ENCODE measurements at places on chromosomes 11 and 22.

- no peak for DNase-seq
Measured at GRCh38 chr11:116221351-116221750, 551.4 kb downstream of the BUD13 start.

DNA sequence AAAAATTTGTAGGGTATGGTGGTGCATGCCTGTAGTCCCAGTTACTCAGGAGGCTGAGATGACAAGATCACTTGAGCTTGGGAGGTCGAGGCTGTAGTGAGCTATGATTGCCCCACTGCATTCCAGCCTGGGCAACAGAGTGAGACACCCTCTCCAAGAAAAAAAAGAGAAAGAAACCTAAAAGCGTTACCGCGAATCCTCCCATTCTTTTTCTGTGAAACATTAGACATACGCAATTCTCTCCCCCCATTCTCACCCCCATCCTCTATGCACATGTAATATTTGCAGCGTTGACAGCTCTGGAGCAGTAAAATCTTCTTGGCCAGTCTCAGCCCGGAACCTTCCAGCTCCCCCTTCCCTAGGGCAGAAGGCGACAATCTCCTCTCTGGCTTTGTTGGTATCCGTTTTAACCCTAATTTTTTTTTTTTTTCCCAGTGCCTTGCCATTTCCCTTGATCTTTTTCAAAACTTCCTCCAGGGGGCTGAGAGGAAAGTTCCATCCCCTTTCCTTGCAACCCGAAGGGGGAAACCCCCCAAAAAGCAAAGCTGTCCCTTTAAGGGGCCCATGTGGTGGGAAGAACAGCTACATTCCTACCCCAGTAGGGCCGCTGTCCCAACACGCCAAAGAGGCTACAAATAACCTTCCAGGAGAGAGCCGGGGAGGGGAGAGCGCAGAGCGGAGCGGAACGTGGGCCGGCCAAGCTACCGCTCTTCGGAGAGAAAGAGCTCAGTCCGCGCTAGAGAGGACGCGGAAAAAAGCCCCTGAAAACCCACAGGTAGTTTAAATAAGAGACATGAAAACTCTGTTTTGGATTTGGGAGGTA is 1.9 kb downstream of the LRP4 start:
- peak; percentile 70 for DNase-seq

GRCh38 chr11:112163875-112164685 is at the start of gene IL18:
Gene IL18 (minus strand): TSS chr11:112164094. CDS start chr11:112155053, 9,041 bp downstream.
- DNase-seq, result peak; percentile 32

DNA sequence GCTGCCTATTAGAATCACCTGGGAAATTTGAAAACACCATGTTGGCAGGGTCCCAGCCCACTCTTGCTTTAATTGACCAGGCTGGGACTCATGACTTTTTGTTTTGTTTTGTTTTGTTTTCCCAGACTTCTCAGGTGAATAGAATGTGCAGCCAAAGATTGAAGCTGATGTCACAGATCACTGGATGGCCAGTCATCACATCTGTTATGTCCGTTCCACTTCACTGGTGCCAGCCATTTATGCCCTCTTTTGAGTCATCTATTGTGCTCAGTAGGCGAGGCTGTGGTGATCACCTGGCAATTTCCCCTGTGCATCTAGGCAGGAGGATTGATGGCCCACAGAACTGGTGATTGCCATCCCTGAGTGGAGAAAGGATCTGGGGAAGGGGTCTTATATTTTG is 297.3 kb downstream of the INSC start:
- no peak for DNase-seq

DNA sequence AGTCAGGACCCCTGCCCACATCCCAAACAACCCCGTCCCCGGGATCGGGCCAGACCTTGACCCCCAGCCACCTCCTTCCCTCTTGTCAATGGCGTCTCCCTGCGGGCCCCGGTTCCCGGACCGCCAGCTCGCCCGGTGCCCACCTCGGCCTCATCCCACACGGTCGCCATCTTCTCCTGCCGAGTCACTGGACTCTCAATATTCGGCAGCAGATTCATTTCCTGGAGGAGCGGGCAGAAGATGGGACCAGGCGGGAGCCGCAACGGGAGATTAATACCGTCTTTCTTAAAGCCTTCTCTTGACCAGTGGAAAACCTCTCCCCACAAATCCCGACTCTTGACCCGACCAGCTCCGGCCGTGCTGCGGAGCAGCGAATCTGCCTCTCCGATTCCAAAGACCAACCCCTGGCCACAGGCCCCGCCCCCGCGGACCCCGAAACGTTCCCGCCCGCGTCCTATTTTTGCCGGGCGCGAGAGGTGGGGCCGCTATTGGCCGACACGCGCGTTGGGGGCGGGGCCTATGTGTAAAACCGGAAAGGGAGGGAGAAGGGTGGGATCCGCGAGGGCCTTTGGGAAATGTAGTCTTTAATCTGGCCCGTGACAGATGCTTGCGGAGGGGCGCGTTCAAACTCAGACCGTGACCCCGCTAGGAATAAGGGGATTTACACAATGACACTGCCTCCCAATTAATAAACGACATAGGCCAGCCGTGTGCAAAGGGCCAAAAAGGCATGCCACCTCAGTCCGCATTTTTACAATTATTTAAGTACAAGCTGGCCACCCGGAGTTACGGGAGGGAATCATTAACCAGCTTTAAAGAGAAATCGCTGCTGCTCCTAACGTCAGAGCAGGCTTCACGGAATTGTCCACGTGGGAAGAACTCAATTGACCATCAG is at the start of gene PSMC3:
Gene PSMC3, minus strand, starts transcription at position 378 of the 895 bp plus-strand sequence. Its CDS starts 160 bp downstream, at position 218.
- DNase-seq, result peak; percentile 99

GRCh38 chr11:34065505-34066203 is 14.1 kb downstream of the CAPRIN1 start:
- no peak for DNase-seq

DNA sequence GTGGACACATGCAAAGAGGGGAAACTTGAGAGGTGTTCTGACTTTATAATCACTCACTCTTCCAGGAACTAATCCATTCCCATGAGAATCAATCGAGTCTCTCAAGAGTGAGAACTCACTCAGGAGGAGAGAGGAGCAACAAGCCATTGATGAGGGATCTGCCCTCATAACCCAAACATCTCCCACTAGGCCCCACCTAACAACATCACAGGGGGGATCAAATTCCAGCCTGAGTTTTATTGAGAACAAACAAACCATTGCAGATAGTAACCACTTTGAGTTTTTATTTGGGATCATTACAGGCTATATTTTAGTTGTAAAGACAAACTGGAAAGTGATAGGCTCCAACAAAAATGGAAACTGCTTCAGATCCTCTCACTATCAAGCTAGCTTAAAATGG is 328.8 kb upstream of the CTSC start:
- no peak for DNase-seq

DNA sequence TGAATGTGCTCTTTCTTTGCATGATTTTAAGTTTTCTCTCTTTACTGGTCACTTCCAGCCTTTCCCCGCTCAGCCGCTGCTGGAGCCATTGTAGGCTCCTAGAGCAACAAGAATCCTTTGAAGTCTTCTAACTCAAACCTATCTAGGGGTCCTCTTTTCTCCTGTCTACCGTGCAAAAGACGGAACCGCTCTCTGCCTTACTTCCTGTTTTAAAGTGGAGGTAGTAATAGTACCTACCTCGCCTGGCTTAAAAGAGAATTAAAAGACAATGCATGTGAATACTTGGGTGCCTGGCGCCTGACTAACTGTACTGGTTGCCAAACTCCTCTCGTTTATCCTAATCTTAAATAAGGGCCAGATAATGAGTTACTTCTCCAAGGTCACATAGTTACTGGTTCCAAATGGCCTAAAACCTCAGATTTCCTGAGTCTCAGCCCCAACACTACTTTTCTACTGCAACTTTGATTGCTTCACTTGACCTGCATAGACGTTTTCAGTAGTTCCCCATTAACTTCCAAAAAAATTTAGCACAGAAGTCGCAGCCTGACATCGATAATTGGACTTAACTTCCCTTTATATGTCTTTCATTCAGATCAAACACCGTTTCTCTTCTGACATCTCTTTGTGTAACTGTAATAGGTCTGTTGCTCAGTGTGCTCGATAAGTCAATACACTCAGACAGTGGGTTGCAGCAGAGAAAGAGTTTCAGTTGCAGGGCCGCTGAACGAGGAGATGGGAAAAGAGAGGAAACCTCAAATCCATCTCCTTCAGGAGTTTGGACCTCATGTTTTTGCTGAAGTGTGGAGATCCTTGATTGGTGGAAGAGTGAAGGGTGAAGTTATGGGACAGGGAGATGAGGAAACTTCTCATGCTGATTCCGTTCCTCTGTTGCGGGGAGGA is 891 bp downstream of the SAMM50 start:
- DNase-seq, result no peak

DNA sequence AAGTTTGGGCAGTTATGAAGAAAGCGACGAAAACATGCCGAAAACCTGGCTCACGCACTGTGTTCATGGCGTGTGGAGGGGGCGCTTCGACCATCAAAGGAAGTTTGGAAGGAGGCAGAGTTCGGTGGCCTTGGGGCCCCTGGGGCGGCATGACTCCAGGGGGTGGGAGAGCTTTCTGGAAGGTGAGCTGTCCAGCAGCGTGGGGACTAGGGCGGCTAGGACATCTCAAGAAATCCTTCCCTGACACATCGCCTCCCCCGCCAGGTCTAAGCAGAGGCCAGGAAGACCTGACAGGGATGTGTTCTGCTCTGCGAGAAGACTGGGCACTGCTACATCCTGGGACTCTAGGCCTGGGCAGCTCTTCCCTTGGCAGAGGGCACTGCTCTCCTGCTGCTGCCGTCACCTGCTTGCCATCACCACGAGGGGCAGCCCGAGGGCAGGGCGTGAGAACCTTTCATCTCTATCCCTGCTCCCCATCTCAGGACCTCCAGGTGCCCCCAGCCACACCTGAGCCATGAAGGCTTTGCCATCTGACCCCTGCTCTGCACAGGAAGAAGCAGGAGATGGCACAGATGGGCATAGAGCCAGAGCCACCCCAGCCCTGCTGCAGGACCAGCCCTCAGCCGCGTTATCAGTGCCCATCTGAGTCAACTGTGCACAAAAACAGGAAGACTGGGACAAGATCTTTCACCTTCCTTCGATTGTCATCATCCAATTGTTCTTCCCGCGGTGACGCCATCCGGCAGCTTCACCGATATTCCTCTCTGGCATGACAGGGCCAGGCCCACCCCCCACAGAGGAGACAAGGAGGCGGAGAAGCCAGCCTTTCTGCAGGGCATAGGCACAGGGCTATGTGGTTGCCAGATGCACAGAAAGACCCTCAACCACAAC is 12.7 kb downstream of the LINC01488 start:
- DNase-seq, result peak; percentile 12

GRCh38 chr11:8574798-8575197 is 19.2 kb downstream of the STK33 start:
- DNase-seq, result no peak

Measured in left ventricle myocardium inferior (tissue), 1 donor.